ENCODE measurements at places on chromosomes 7 and 10.

DNA sequence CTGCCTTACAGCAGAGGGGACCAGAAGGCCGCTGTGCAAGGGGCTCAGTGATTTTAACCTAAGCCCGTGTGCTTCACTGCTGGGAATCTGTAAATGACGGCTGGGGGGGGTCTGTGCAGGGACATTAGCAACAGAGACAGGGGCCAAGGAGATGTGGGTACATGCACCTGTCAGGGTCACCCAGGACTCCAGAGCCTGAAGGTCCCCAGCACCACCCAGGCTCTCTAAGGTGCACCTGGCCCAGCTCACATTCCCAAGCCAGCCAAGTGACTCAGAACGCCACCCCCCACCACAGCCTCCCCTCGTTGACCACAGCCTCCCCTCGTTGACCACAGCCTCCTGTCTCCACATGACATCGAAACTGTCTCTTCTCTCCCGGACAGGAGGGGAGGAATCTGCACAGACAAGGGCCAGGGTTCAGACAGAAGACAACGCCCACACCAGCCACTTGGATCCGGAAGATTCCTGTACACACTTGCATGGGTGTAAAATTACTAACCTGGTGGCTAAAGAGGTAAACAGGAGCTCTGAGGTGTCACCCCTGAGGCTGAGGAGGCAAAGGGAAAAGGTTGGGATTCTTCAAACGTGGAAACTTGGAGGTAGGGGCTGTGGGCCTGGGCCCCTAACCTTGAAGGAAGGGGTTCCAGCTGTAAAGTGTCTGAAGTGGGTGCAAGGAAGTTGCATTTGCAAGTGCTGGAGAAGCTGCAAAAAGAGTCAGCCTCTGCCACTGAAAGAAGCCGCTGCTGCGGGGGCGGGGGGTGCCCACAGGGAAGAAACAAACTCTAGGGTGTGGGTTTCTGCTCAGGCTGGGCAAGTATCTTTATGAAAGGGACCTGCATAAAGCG, 27.0 kb downstream of the CALML3 start:
- DNase-seq = no peak

DNA sequence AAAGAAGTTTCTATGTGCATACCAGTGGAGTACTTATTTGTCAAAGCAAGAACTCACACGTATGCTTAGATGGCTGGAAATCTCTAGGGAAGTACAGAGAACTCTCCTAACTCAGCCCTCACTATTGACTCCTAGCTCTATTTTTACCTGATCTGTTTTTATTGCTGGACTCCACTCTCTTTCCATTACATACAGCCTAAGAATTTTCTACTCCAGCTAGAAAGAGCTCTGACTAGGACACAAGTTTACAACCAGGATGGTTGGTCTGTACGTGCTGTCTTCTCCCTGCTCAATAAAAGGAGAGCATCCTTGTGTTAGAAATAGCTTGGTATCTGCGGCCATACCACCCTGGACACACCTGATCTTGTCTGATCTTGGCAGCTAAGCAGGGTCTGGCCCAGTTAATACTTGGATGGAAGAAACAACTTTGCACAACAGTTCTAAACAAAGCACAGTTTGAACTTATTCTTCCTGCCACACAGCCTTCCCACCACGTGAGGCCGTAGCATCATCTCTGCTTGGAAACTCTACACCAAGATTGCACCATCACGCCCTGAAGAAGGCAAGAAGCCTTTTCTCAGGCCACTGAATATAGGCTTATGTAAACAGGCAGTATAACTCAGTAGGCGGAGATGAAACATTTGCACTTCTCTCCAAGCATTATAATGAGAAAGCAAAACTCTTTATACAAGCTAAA, 50.7 kb downstream of the KCNMA1 start:
- no peak for DNase-seq

GRCh38 chr10:98848361-98848760, 387.3 kb downstream of the HPSE2 start:
- DNase-seq = no peak

DNA sequence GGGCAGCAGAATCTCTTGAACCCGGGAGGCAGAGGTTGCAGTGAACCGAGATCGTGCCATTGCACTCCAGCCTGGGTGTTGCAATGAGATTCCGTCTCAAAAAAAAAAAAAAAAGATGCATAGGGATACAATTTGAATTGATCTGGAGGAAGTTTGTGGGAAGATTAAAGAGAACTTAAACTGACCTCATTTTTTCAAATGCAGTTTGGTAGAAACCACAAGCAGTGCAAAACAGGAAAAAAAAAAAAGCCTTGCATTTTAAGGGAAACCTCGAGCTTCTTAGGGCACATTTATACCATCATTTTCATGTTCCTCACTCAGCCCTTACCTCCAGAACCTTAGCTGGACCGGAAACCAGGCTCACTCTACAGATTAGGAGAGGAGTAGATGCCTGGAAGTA, 2.8 kb downstream of the KCTD7 start:
- DNase-seq = no peak

DNA sequence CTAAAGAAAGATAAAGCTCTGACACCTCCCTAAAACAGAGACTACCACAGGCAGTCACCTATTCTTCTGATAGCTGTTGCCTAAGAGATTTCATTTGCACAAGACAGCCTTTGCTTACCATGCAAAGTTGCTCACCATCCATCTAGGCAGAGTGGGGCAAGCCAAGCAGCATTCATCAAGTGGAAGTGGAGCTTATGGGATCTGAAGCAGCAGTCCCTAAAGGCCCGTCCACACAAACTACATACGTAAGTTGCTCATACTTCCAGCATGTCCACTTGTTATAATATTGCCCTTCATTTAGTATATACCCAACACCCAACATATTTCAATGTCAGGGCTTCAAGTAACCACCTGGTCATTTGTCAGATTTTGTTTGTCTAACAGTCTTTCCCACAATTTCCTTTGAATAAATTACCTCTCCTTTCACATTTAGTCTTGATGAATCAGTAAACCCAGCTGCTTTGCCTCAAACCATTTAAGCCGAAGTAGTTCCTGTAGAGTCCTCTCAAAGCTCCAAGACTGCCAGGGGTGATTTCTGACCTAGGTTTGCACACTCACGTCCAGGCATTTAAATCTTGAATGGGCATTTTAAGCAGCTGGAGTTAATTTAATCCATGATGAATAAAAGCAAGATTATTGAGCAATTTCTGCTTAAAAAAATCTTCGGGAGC, 67.9 kb downstream of the ATAD1 start:
- DNase-seq = no peak

DNA sequence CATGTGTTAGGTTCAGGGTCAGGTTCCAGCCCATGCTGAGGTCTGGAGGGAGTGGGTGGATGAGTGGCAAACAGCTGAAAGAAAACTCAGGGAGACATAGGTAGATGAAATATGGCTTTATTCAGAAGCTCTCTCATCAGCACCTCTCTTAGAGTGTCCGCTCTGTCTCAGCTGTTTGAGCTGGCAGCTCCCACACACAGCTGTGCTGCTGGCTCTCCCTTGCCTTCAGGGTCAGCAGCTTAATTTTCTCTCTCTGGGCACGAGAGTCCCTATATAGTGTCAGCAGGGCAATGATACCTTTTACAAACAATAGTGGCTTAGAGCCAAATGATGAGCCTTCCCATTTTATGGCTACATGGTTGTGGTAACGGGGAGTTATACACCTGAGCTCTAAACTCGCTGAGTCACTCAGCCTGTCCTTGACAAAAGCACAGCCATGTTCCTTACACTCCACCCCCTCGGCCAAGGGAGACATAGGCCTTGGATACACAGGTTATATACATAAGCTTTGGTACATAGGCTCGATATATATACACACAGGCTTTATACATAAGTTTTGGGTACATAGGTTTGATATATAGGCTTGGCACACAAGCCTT, 10.4 kb downstream of the RNF133 start:
- no peak for DNase-seq

DNA sequence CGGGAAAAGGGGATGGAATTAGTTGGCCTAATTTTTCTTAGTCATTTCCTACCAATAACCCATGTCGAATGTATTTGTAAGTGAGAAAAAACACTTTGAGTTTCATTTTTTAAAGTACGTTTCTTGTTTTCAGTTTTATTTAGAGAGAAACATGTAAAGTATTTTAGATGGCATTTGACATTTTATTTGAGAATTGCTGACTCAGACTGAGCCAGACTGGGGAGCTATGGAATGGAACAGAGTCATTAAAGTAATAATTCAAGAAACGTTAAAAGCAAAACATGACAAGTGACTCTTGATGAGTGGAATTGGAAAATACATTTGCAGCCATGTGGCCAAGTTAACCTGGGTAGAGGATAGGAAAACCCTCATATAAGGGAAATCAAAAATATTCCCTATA, 286.1 kb upstream of the NPSR1 start:
- no peak for DNase-seq

GRCh38 chr7:31776616-31777015, 89.6 kb downstream of the PPP1R17 start:
- no peak for DNase-seq

- DNase-seq = no peak
Measured at GRCh38 chr10:69456880-69457693, 5.8 kb downstream of the TSPAN15 start.

DNA sequence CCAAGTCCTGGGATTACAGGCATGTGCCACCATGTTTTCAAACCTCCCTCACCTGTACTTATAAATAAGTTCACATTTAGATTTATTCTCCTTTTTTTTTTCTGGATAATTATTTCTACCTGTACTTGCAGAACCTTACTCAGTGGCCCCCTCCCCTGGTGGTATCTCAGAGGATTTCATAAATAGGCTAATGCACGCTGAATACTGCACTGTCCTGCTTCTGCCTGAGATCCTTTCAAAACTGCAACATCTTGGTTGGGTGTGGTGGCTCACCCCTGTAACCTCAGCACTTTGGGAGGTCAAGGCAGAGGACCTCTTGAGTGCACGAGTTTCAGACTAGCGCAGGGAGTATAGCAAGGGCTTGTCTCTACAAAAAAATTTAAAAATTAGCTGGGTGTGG, 4.6 kb upstream of the BLVRA start:
- DNase-seq = no peak

DNA sequence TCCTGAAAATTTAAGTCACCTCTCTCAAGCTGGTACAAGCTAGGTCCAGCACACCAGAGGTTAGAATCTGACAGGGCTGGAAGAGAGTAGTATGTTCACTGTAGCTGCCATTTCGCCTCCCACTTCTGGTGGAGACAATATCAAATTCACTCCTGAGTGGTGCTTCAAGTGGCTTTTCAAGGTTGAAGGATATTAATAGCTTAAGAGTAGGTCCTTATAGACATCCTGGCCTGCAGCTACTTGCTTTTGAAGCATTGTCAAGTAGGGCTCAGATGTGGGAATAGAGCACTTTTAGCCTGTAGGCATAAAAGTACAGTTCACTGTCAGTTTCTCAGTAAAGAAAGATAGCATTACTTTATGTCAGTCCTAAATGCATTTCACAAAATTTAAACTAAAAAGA, 270.5 kb upstream of the PLPP4 start:
- DNase-seq = no peak

Measured in SK-N-MC (cell line).